ENCODE measurements at places on chromosomes 7 and 10. TPM values are rescaled to one million over a fixed set of nuclear protein-coding genes. Genes with fewer than 3 reads are reported as not detected.
A peak's percentile ranks its signal among the peaks of the same experiment; 100 is the strongest.

DNA sequence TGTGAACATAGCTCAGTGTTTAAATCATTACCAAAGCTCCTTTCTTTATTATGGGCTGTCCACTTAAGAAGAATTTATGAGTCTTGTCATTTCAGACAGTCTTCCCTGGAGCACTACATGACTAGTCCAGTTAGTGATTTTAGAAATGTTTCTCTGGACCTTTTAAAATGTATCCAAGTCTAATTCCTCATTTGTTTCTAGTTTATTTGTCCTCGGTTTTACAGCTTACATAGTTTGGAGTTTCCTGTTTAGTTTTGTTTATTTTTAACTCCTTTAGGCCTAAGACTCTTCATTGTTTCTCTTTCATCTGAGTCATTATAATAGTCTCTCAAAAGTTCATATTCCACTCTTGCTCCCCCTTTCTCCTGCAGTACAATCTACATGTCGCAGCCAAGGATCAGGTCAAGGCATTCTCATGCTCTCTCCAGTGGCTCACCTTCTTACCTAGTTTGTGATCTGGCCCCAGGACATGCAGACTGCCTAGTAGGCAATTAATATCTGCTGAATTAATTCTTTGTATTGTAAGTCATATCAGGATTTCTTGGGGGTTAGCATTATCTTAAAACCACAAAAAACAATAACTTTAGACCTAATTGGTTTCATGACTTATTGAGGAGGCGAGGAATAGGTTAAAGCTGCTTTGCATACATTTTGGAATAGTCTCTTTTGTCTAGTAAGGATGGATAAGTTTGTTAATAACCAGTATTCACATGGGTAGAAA, 93.8 kb downstream of the MAPK8 start:
- no peak for DNase-seq

WIPF3 gene
- 2.1 TPM for total RNA-seq

- no peak for DNase-seq
Measured at GRCh38 chr10:102389894-102390293, 5.6 kb upstream of the NFKB2 start.

GRCh38 chr10:99520040-99520846, 12.5 kb upstream of the NKX2-3 start:
- DNase-seq: no peak

GRCh38 chr10:3067859-3068179, 471 bp downstream of the PFKP start:
- DNase-seq: no peak

HMX3 gene
- total RNA-seq: not detected

ELMO1 gene
- 38.8 TPM for total RNA-seq

DNA sequence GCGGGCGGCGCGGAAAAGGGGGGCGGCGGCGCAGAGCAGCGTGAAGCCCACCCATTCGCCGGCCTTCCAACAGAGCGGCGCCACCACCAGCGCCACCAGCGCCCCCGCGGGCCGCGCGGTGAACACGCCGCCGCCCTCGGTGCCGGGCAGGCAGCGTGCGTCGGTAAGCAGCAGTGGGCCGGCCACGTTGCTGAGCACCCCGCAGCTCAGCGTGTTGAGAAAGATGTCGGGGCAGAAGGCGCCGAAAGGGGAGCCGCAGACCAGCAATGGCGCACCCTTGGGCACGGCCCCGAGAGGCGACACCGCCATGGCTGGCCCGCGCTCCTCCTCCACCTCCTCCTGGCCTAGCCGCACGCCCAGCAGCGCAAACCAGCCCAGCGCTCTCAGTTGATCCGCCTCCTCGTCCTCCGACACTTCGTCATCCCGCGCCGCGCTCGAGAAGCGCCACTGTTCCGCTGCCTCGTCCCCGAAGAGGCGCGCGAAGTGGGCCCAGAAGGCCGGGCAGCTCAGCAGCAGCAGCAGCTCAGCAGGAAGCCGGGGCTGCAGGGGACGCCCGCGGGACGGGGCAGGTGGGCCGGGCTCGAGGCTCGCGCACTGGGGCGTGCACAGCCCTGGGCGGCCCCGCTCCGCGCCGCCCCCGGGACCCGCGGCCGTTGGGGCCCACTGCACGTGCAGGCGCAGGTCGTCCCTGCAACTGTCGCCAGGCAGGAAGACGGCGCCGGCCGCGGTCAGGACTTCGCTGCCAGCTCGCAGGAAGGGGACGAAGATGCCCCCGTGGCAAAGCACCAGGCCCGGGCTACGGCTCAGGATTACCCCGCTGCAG, 623 bp downstream of the TYSND1 start:
- DNase-seq: peak; percentile 82

- DNase-seq: peak; percentile 50
Measured at GRCh38 chr7:74430961-74431466, 22.7 kb upstream of the GTF2IRD1 start.

ADRA2A gene
- 11.5 TPM for total RNA-seq

DNA sequence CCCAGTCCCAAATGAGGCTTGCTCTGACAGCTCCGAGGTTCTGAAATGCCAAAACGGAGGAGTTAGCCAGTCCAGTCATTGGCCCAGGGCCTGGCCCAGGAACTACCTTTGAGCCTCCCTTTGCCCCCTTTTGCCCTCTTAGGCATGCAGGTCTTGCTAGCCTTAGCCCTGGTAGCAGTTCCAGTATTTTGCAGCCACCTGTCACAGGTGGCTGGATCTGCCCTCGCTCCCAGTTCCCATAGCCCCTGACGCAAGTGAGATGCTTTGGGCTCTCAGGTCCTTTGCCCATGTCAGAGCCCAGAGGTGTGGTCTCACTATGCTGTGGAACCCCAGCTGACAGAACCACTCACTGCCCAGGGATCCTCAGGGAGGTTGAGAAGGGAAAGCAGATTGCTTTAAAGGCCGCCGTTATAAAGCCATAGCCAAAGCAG, 42.0 kb downstream of the GPRIN2 start:
- DNase-seq: no peak

WDFY4 gene
- total RNA-seq: 7.3 TPM

GRCh38 chr7:3862774-3863173, 561.7 kb downstream of the SDK1 start:
- no peak for DNase-seq

- no peak for DNase-seq
Measured at GRCh38 chr10:101311185-101312066, 42.5 kb upstream of the BTRC start.

AKR1D1 gene
- total RNA-seq: not detected

ZNF316 gene
- 24.2 TPM for total RNA-seq

PITX3 gene
- total RNA-seq: not detected

DNA sequence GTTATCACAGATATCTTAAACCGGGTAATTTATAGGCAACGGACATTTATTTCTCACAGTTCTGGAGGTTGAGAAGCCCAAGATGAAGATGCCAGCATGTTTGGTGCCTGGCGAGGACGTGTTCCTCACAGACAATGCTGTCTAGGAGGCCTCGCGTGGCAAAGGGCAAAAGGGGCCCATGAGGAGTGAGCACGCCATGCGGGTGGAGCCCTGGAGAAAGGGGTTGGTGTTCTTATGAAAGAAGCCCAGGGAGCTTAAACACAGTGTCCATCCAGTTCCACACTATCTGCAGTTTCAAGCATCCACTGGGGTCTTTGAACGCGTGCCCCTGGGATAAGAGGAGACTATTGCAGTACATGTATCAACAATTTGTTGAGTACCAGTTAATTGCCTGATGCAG, 51.4 kb downstream of the CXCL12 start:
- DNase-seq: no peak

TYW1 gene
- 15.9 TPM for total RNA-seq

AKR1C4 gene
- not detected for total RNA-seq

DNA sequence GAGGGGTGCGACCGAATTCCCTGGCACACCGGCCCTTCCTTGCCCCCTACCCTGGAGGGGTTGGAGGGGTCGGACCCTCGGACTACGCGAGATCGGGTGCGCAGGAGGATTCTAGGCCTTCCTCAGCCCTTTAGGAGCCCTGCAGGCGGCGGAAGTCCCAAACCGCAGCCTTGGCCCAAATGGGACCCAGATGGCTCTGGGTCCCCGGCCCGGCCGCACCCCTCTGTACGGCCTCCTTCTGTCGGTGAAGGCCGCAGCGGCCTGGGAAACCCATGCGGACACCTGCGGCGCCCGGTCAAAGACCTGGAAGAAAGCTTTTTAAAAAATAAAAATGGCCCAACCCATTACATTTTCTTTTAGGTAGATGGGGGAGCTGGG, 2.4 kb upstream of the VAX1 start:
- DNase-seq: no peak
